ENCODE measurements at places on chromosomes 5 and 9.

GRCh38 chr5:140346348-140347221, at the start of gene HBEGF:
Gene HBEGF (minus strand): TSS chr5:140346603. CDS start chr5:140346328, 275 bp downstream.
- peak; percentile 82 for DNase-seq

- DNase-seq, result no peak
These were observed 14.3 kb downstream of the FNBP1 start for GRCh38 chr9:130028493-130029222.

- DNase-seq, result peak; percentile 51
These were observed 54.9 kb upstream of the ZSWIM6 start for GRCh38 chr5:61277190-61277589.

GRCh38 chr9:123846966-123847365, 83.0 kb downstream of the DENND1A start:
- no peak for DNase-seq

- DNase-seq, result no peak
These were observed 9.4 kb downstream of the CORO2A start for GRCh38 chr9:98182889-98183599.

GRCh38 chr5:98258939-98259338, 514.5 kb upstream of the RGMB start:
- no peak for DNase-seq

DNA sequence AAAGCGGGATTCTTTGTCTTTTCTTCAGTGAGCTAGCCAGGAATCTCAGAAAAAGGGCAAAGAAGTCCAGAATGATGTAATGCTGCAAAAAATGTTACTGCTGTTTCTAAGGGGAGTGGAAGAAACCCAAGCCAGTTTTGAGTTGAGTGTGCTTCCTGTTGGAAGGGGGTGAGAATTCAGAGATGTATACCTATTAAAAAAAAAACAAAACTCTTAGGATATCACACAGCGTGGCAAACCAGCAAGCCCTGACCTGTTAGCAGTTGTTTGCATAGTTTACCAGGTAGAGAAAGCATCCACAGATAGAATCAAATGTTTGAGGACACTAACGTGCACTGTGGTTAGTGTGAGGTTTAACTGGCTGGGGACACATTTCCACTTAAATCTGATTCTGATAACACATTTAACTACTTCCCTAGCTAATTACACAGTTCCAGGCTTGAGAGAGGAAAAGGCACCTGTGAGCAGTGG, 11.4 kb downstream of the BASP1 start:
- no peak for DNase-seq

All from ELR (cell line).